CD4-positive, alpha-beta T cell treated with Interleukin-2 at 100 ng/mL for 4 hours (primary cell): ENCODE measurements at places on chromosomes 4 and X.
A peak's percentile ranks its signal among the peaks of the same experiment; 100 is the strongest.

DNA sequence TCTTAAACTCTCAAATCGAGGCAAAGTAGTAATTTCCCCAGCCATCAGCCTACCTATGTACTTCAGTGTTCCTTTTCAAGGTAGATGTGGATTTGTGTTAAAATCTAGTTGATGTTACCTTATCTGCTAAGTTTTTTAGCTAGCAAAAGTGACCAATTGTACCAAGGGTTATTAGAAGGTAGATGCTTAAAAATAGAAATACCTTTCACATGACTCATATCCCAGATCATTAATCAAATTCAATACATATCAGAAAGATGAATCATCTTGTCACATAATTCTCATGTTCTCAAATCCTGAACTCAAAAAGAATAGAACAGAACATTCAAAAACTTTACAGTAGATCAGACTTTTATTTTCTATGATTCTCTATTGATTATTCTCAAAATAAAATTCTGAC, 3.5 kb downstream of the ENAM start:
- DNase-seq, result no peak

GRCh38 chrX:70255452-70255851, 4.6 kb downstream of the P2RY4 start:
- DNase-seq, result no peak

DNA sequence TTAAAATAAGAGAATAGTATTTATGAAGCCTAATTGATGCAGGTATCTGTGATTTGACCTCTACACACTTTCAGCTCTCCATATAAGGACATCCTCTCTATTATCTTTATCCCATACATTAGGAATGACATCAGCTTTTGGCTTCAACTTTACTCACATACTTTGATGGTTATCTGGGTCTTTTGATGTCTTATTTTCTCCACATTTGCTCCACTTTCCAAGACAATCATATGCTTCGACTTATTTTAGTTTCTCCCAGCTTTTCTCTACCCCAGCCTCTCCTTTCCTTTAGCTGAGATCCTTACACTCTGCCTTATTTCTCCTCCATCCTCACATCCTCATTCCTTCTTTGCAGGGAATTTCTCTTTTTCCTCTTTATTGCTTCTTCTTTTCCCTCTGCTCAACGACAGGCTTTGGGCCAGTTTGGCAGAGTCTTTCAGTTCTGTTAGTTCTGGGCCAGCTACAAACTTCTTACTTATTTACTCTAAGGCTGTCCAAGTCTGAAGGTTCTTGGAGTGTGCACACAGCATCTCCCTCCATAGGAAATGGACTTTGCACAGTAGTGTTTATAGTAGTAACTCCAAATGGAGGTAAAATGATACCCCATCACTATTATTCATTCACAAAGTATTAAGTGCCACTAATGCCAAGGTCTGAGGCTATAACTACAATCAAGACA, 50.5 kb downstream of the SLC4A4 start:
- no peak for DNase-seq

DNA sequence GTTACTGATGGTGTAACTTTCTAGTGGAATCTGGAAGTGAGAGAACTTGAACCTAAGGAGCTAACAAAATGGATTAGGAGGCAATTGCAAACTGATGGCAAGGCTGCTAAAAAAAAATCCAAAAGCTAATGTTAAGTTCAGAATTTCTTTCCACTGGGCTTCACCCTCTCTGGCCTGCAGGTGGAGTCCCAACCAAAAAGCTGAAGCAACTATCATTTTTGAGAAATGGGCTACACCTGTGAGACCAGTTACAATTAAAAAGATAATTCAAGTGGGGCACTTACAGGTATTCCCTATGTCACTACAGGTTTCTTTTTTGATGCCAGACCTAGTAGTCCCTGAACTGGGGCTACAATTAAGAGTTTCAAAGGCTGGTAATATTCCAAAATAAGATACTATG, 142.1 kb upstream of the FTHL17 start:
- DNase-seq, result no peak

- no peak for DNase-seq
Observed at GRCh38 chr4:80926446-80926845, 104.1 kb upstream of the BMP3 start.

DNA sequence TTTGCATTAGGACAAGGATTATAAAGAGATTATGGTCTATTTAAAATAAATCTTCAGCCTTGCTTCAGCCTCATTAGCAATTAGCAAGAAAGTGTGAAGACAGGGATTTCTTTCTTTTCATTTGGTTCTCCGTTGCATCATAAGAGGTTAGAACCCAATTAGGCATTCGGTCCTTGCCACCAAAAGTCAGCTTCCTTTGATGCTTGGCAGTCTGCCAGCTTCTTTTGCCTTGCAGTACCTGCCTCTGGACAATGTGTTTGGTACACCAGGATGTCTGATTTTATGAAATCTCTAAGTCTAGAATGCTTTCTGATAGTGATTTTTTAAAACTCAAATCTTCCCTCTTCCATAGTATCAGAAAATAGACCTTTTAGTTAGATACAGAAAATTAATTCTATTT, 12.4 kb downstream of the SMIM20 start:
- DNase-seq, result peak; percentile 29

DNA sequence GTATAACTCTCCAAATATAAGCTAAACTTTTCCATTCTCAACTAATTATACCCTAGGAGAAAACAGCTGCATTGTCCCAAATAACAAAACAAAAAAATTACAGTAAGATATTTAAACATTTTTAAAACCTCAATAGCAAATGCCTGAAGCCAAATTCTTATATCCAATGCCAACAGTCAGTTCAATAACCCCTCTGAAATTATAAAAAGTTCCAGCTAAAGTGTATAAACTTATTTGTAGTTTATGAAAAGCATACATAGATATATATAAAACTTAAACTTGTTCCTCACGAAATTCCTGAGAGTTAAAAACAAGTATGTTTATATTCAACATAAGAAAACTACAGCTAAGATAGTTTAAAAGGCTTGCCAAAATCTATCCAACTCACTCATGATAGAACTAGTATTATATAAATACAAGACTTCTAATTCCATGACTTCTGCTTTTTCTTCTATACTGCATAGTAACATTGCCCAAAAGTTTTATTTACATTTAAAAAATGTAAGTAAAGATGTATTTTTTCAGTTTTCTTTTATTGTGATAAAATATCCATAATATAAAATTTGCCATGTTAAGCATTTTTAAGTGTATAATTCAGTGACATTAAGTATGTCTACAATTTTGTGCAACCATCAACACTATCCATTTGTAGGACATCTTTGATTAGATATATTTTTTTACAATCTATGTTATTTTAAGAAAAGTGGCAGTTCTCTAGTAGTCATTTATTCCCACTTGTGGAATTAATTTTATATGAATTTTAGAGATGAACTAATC, 72.8 kb downstream of the PPA2 start:
- DNase-seq, result no peak

GRCh38 chr4:118742050-118742449, 56.9 kb downstream of the METTL14 start:
- DNase-seq, result no peak

DNA sequence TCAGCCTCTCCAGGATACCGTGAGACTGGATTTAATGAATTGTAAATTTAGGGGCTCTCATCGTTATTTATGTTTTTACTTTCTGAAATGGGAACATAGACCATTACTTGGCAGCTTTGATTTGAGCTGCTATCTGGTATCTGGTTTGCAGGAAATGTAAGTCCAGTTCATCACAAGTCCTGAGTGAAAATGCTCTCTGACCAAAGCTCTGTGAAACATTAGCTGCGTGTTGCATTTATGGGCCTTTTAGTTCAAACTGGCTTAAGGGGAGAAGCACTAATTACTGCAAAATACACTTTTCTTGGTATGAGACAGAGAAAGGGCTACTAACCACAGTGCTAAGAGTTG, 420 bp downstream of the CC2D2A start:
- DNase-seq, result no peak

DNA sequence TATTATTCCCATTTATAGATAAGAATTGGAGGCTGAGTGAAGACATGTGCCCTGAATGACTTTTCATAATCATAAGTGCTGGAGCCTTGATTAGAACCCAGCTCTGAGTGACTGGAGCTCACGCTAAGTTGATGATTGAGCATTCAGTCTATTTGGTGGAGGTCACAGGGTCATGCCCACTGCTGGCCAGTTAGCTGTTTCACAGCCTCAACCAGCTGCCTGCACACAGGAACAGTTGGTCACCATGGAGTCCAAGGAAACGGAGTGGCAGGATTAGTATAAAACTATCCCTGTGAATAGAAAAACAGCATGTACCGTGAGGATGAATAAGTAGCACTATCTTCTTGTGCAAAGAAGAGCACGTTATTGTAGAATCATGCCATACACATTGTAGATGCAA, 1.0 kb upstream of the C4orf54 start:
- DNase-seq, result no peak

- DNase-seq, result no peak
Observed at GRCh38 chr4:16597845-16598596, 300.4 kb downstream of the LDB2 start.

- DNase-seq, result no peak
Observed at GRCh38 chr4:32087211-32087610, 1367.0 kb downstream of the PCDH7 start.

DNA sequence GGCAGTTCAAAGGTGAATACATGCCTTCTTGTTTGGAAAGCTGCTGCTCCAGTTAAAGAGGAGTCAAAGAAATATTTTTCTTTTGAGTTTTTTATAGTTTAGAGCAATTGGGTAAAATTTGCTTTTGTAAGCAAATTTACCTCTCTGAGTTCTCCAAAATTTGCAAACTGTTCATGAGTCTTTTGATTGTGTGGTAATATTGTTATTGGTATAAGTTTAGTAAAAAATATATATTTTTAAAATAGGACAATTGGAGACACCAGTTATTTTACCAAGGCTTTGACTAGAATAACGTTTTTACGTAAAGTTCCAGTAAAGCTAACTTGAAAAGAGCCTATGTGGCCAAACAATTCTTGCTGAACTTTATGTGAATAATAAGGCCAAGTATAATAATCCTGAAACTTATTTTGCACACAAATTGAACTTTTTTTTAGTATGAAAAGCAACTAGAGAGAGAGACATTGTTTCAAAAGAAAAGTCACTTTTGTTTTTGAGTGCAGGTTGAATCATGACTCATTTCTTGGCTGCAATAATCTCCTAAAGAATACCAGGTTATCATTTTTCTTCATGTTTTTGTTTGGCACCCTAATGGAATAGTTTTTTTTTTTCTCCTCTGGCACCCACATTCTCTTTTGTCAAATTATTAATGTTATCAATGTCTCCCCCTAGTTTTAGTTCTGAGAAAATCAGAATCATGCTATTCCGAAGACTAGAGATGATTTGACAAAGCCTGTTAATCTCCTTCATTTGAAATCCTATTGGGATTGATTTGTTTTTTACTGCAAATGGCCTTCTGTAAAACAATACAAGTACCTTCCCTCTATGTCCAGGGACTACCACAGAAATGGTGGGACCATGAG, 57.1 kb downstream of the UGT2B10 start:
- DNase-seq, result no peak

GRCh38 chrX:107742700-107743191, 32.8 kb downstream of the TSC22D3 start:
- no peak for DNase-seq

DNA sequence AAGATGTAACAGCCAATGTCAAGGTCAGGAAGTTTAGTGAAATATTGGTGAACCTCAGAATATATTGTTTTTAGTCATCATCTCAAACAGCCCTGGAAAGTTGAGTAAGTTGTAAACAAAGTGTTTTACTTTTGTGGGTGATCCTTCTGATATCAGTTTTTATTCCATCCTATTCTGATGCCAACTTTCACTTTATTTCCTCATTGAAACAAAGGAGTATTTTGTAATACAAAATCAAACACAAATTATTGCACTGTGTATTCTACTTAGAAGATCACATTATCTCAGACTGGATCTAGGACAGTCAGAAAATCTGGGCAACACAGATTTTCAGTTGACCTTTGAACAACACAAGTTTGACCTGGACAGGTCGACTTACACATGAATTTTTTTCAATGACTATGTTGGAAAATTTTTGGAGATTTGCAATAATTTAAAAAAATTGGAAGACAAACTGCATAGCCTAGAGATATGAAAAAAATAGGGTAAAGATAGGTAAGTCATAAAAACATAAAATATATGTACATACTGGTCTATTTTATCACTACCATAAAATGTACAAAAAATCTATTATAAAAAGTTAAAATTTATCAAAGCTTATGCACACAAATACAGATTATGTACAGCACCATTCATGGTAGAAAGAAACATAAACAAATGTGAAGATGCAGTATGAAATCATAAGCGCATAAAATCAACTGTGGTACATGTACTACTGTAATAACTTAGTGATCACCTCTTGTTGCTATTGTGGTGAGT, 709.1 kb upstream of the FAM241A start:
- no peak for DNase-seq

- DNase-seq, result no peak
Observed at GRCh38 chr4:22170353-22170752, 221.8 kb upstream of the KCNIP4 start.

GRCh38 chrX:149830192-149830873, 48.6 kb downstream of the MAGEA9 start:
- peak; percentile 49 for DNase-seq

- DNase-seq, result no peak
Observed at GRCh38 chr4:108902769-108903168, 139.9 kb upstream of the ETNPPL start.

- no peak for DNase-seq
Observed at GRCh38 chrX:134727363-134727762, 69.1 kb upstream of the PLAC1 start.

GRCh38 chr4:98746936-98747335, 88.5 kb upstream of the TSPAN5 start:
- no peak for DNase-seq

DNA sequence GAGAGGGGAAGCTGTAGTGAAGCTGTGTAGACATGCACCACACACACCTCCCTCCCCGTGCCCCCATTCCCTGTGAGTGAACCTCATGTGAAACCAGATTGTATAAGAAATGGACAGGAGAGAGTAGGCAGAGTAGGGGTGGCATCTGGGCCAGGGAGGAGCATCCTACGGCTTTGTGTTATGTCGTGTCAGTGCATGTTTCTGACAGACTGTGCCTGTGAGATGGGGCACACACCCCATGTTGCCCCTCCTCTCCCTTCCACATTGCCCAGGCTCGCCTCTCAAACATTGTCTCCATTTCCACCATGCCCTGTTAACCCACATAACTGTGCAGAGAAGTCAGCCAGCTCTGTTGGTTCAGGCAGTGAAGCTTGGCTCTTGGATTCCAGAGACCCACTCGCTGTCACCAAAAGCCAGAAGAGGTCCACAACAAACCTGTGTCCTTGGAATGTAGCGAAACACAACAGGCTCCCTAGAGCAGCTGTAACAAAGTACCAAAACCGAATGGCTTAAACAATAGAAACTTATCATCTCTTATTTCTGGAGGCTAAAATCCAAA, 56.1 kb downstream of the SLC9A6 start:
- DNase-seq, result no peak
